RKO (cell line): ENCODE measurements at places on chromosomes 2 and 18.

DNA sequence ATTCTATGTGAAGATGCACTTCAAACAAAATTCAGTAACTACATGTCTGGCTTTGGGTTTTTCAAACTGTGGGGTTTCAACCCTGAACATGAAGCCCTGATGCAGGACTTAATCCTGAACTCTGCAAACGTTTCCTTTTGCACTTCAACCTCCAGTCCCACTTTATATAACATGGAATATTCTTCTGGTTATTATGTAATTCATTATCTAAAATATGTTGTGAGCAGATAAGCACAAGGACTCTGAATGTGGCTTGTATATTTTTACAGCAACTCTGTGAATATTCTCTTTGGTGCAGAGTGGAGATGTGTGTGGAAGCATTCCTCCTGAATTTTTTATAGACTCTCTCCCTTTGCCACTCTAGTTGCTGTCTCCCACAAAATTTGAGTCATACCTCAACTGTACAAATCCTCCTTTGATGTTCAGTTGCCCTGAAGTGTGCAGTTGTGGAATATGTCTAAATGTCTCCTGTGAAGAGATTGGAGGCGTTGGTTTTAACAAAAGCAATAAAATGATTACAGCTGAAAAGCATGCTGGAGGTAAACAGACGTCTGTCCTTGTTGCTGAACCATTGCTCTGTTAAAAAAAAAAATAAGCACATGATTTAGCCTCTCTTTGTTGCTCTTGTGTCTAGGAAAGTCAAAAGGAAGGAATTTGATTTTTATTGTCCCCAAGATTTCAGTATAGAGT, 205.1 kb upstream of the NRP2 start:
- DNase-seq = no peak

DNA sequence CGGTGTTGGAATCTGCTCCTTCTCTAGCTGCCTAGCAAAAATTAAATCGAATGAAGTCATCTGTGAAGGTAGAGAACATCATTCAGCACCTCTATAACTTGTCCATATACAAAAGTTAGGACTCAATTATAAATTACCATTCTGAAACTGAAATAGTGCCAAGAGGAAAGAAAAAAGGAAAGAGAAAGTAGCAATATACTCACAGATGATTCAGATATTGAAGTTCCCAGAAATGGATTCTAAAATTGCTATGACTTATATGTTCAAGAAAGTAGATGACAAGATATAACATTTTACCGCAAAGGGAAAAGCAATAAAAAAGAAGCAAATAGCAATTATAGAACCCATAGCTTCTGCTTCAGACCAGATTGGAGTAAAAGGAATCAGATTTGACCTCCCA, 333.6 kb upstream of the GYPC start:
- DNase-seq = no peak

- no peak for DNase-seq
These were observed 152.4 kb downstream of the ZFP36L2 start for GRCh38 chr2:43074052-43074451.

GRCh38 chr2:1548910-1549673, 135.8 kb downstream of the TPO start:
- no peak for DNase-seq

DNA sequence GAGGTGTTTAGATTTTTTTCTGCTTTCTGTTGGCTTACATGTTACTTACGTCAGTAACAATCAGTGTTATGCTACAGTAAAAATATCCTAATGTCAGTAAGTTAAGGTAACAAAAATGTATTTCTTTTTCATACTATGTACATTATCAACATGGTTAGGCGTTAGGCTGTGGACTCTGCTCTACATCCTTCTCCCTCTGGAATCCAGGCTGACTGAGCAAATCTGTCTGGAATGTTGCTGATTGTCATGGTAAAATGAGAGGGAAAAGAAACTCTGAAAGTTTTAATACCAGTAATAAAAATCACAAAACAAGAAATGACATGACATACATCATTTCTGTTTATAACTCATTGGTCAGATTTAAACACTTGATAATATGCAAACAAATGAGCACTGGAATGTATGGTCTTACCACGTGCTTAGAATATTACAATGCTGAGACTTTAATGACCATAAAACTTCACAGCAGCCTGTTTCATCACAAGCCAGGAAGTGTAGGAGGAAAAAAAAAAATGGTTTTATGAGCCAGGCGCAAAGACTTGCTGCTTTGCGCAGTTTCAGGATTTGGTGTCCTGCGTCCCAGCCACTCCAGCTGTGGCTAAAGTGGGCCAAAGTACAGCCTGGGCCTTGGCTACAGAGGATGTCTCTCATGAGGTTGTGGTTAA, 252.4 kb downstream of the FSIP2 start:
- no peak for DNase-seq

DNA sequence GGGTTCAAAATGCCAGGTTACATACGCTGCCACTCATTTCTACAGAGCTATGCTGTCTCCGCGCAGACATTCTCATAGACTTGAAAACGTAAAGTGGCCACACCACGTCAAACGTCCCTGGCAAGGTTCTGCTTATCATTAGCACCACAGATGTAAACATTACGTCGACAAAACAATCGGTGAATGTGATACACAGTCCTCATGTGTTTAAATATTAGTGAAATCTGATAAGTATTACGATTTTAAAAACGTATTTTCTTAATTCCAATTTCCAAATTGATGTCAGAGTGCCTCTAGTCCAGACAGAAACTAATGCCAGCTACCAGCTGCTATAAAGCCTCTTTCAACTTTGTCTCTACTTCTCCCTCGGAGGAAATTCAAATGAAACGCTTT, 1.2 kb downstream of the STK17B start:
- peak; percentile 77 for DNase-seq

DNA sequence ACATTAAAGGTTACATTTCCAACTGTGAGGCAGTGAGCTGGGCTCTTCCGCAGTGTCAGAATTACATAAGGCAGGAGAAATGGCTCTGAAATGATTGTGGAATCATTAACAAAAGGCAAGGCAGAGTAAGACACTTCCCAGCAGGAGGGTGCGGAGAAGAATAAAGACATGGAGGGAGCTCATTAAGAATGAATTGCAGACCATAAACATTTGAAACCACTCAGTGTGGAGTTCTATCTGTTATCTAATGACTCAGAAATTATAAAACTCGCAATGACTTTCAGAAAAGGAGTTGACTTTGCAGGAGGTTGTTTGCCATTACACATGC, 77.0 kb downstream of the SMIM21 start:
- no peak for DNase-seq

GRCh38 chr2:230929381-230930148, 4.5 kb upstream of the GPR55 start:
- no peak for DNase-seq

DNA sequence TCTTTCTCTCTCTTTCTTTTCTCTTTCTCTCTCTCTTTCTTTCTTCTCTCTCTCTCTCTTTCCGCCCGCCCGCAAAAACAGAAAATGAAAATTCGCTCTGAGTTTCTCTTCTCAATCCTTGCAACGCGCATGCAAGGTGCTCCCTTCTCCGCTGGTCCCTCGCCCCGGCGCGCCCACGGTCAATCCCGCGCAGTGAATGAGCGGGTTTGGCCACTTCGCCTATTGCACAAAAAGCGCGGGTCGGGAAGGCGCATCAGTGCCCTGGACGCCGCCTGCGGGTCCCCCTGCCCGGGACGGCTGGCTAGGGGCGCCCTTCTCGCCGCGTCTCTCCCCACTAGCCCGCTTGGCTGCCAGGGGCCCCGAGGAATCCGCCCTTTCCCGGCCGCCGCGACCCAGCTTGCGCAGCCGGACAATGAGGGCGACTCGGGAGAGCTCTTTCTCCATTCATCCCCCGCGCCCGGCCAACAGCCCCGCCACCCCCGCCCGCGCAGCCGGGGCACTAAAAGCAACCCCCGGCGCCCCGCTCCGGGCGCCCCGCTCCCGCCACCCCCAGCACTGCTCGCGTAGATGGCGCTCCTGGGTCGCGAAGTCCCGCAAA, 706 bp downstream of the LAMA1 start:
- no peak for DNase-seq
